ENCODE measurements at places on chromosomes 3 and 15. TPM values are rescaled to one million over a fixed set of nuclear protein-coding genes. Genes with fewer than 3 reads are reported as not detected.

PRR20G gene
- total RNA-seq: not detected

NR1I2 gene
- 0.76 TPM for total RNA-seq

ELL3 gene
- total RNA-seq: 1.0 TPM

GMNC gene
- not detected for total RNA-seq

RBSN gene
- 11.4 TPM for total RNA-seq

Data from activated T-cell treated with anti-CD3 and anti-CD28 coated beads, Interleukin-2, amount 50 U/mL, for 4 hours (primary cell).